ENCODE measurements at places on chromosomes 4 and X.

DNA sequence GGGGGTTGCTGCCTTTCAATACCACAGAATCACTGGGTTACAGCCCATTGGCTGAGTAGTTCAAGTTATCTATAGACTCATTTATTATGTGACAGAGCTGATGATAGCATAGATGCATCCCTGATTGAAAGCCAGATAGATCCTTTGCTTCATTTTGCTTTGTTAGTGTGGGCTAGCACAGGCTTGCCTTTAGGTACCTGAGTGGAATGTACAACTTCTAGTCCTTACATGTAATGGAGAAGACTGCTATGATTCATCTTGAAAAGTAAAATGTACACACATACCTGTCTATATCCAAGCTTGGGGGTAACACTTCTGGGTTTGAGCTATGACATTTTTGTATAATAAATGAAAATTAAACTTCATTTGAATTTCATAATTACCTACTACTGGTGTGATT is 226.0 kb upstream of the FTHL17 start:
- no peak for DNase-seq

- no peak for DNase-seq
Measured at GRCh38 chrX:104913348-104913747, 307.1 kb downstream of the TEX13A start.

GRCh38 chr4:10096201-10096977 is 20.2 kb downstream of the WDR1 start:
- DNase-seq: peak; percentile 61

- no peak for DNase-seq
Measured at GRCh38 chr4:123856689-123857545, 460.3 kb downstream of the SPRY1 start.

DNA sequence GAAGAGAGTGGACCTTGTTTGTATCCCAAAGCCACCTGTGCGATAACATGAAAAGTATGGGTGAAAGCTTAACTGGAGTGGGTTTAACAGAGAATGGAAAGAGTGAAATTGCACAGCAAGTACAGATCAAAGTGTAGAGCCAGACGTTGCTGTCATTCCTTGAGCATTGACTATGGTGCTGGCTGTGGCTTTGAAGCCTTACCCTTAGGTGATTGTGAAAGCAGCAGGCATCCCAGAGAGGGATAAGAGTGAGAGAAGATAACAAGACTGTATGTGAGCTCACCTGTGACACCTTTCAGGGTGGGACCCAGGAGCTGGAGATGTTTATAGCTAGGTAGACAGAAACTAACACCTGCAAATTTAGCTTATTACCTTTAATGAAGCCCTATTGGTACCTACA is 77.6 kb downstream of the CFAP299 start:
- DNase-seq: no peak

DNA sequence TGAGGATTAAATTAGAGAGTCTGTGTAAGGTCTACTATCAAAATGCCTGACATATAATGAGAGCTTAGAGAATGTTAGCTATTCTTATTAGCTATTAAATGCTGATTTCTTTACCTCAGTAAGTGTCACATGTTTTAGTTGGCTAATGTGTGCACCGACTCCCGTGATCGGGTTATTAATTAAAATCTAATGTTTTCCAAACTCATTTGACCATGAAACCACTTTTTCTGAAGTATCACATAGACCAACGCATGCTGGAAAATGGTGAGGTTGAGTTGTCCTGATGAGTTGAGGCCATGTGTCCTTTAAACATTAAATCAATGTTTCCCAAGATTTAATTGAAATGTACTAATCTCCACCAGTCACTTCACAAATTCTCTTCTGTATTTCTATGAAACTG is 84.8 kb upstream of the C1QTNF7 start:
- DNase-seq: no peak

- DNase-seq: no peak
Measured at GRCh38 chr4:148514041-148514440, 71.8 kb upstream of the NR3C2 start.

DNA sequence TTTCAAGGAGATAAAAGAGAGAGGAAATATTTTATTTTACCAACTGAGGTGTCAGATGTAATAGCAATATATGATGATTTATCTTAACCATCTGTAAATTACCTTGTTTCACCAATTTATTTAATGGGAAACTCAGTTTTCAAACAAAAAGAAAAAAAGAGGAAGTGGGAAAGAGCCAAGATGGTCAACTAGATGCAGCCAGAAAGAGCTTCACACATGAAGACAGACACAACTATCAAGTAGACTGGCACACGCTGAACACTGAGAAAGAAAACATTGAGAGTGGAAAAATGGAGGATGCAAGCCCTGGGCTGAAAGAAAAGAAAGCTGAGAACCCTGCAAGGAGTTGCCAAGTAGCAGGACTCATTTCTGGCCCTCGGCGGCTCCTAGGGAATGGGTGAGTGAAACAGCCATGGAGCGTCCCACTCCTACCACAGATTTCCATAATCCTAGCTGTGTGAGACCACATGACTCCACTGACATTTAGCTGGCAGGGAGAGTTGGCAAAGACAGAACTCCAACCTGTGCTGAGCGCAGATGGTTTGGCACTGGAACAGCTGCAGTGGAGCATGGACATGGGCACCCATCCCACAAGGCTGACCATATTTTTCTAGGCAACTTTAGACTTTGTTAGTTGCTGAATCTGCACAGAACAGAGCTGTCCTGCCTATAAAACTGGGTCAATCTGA is 409.3 kb downstream of the FAM47B start:
- DNase-seq: no peak

DNA sequence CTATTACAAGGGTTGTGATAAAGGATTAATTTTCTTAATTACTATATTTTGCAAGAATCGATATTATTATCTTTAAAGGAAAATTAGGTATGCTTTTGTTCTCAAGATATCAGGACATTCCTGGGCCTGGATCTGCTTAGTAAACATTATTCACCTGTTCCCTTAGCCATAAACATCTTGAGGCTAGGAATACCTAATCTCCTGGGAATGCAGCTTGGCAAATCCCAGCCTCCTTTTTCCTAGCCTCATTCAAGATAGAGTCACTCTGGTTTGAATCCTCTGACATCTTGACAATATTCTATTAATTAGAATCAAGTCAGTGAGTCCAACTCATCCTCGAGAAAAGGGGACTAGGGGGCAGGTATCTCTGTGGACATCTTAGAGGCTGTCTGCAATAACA is 327.1 kb downstream of the STIM2 start:
- no peak for DNase-seq

DNA sequence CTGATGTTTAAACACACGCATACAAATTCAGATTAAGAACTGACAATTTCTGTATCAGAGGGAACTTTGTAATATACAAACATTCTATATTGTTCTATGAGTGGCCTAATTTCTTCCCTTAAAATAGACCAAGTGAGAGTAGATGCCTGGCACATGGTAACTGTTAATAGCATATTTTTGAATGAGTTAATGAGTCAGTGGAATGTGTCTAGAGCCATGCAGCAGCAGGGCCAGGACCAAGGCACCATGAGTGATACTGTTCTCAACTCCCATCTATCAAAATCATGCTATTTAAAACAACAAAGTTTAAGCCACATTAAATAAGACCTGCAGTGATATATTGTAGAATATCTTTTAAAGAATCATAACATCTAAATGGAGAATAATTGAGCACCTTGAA is 98.3 kb downstream of the ARHGAP24 start:
- DNase-seq: no peak

GRCh38 chrX:20181598-20182329 is 40.1 kb upstream of the EIF1AX start:
- DNase-seq: no peak

- no peak for DNase-seq
Measured at GRCh38 chrX:46991664-46992063, 79.4 kb downstream of the JADE3 start.

GRCh38 chrX:153333266-153333665 is 687 bp upstream of the ZNF275 start:
- DNase-seq: no peak

DNA sequence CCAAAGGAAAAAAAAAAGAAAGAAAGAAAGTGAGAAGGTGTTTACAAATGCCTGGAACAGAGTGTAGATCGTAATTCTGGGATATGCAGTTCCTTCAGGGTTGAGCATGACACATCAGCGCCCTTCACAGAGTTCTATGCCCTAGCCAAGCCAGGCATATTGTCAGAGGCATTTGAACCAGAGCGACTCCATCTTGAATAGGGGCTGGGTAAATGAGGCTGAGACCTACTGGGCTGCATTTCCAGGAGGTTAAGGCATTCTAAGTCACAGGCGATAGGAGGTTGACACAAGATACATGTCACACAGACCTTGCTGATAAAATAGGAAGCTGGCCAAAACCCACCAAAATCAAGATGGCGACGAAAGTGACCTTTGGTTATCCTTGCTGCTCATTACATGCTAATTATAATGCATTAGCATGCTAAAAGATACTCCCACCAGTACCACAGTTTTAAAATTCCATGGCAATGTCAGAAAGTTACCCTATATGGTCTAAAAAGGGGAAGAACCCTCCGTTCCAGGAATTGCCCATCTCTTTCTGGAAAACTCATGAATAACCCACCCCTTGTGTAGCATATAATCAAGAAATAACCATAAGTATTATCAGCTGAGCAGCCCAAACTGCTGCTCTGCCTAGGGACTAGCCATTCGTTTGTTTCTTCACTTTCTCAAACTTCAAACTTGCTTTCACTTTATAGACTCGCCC is 23.5 kb upstream of the LRBA start:
- DNase-seq: no peak

- DNase-seq: no peak
Measured at GRCh38 chr4:176464748-176465147, 145.0 kb downstream of the SPCS3 start.

- no peak for DNase-seq
Measured at GRCh38 chrX:149453906-149454822, 50.9 kb downstream of the IDS start.

- no peak for DNase-seq
Measured at GRCh38 chr4:48718818-48719465, 61.1 kb downstream of the FRYL start.

DNA sequence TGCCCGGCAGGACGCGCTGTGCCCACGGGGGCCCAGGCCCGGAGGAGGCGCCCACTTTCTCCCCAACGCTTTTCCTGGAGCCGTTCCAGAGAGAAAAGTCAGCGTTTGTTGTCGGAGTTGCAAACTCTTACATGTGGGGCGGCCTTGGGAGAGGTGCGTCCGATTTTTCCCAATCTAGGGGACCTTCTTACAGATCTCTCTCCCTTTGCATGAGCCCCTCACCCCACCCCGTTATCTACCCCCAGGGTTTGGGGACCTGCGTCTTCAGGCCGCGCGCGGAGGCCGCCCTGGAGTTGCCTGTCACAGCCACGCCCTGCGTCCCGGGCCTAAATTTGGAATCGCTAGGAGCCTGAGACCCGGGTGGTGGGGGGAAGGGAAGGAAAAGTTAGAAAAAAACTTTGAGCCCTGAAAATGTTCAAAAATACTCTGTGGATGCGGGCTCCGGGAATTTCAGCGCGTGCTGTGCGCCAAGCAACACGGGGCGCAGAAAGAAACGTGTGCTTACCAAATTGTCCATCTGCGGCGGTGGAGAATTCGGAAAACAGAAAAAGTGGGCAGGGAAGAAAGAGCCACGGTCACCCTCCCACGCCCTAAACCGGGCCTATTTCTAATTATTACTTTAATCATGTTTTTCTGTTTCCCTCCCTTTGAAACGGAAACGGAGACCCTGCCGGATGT is 587 bp downstream of the CD99 start:
- DNase-seq: no peak

DNA sequence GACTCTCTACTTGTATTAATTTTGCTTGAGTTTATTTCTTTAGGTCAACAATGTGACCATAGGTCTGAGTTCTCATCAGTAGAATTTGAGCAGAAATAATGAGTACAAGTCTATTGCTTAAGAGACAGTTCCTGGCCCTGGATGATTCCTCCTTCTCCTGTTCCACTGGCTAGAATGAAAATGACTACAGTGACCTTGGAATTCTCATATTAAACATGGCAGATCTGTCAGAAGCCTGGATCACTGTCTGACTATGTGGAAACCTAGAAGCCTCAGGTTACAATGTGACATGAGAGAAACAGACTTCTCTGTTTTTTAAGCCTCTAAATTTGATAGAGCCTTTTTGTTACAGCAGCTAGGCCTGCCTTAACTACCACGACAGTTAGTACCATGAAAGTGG is 82.9 kb upstream of the MED14 start:
- DNase-seq: no peak

DNA sequence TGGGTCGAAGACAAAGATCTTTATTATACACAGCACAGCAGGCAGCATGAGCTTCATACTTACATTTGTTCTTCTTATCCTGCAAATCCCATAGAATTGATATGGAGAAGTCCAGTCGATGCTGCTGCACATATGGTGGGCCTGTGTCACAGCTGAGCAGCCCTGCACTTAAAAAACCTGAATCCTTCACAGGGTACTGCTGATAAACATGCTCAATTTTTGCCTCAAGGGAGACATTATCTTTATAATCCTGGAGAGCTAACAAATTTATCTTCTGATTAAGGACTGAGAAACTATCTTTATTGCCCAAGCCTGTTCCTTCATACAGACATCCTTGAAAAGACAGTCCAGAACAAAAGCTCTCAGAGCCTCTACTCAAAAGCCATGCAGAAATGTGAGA is 434.4 kb upstream of the FAM47C start:
- no peak for DNase-seq

DNA sequence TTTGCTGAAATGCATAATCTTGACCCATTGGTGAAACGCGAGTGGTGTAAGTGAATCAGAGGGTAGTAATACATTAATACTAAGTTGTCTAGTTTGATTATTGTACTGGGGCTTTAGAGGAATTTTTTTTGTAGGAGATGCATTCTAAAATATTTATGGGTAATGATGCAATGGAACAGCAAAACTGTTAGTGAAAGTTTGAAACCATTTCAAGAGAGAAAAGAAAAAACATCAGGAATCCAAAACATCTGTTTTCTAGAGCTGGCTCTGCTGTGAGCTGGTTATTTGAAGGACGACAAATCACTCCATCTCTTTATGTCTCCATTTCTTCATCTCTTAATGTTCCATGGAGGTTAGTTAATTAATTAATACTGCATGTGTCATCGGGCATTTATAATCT is 351.9 kb upstream of the FAT1 start:
- no peak for DNase-seq

DNA sequence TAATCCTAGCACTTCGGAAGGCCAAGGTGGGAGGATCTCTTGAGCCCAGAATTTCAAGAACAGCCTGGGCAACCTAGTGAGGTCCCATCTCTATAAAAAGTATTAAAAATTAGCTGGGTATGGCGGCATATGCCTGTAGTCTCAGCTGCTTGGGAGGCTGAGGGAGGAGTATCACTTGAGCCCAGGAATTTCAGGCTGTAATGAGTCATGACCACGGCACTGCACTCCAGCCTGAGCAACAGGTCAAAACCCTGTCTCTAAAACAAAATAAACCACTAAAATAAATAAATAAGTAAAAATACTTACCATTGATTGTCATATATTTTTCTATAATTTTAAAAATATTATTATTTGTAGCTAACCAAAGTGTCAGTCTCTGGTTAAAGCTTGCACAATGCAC is 315.6 kb upstream of the SMIM31 start:
- DNase-seq: no peak

DNA sequence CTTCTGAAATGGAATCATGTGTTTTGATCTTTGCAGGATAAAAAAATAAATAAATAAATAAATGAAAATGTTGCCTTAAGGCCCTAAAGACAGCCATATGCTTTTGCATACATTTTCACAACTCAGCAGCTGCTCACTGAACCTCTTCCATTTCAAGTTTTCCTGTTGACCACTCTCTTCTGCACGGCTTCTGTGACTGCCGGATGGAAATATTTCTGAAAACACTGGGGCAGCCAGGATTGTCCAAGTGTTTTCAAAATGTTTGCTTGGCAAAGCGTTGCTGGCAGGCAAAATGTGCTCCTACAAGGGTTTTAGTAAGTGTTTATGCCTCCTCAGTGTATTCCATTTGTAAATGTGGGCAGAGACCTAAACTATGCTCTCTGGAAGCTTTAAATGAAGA is 208.1 kb upstream of the IL1RAPL1 start:
- DNase-seq: no peak

Measured in activated T-helper 1 cell treated with anti-CD3 and anti-CD28 coated beads, Interleukin-2, amount 50 U/mL, for 16 hours (primary cell).